ENCODE measurements at places on chromosomes 2 and 18. TPM values are rescaled to one million over a fixed set of nuclear protein-coding genes. Genes with fewer than 3 reads are reported as not detected.

CHRNG gene
- total RNA-seq = 3.5 TPM

GPR155 gene
- 17.3 TPM for total RNA-seq

ANKMY1 gene
- 11.1 TPM for total RNA-seq

STARD6 gene
- total RNA-seq = 0.53 TPM

GPR35 gene
- 0.63 TPM for total RNA-seq

RNF138 gene
- total RNA-seq = 35.4 TPM

MEMO1 gene
- total RNA-seq = 56.0 TPM

TNFAIP6 gene
- 34.1 TPM for total RNA-seq

CLASP1 gene
- 109 TPM for total RNA-seq

PCARE gene
- total RNA-seq = 0.16 TPM

MRPL33 gene
- 102 TPM for total RNA-seq

IL37 gene
- not detected for total RNA-seq

CWC22 gene
- 31.0 TPM for total RNA-seq

RGPD3 gene
- total RNA-seq = 1.6 TPM

ZNF385B gene
- 2.5 TPM for total RNA-seq

FOXD4L1 gene
- not detected for total RNA-seq

ALPI gene
- total RNA-seq = not detected

PDE11A gene
- total RNA-seq = 1.3 TPM

NCK2 gene
- 31.5 TPM for total RNA-seq

GCG gene
- not detected for total RNA-seq

IL1RN gene
- 6.7 TPM for total RNA-seq

DCDC2C gene
- total RNA-seq = 0.48 TPM

LYG2 gene
- total RNA-seq = not detected

CRYGD gene
- total RNA-seq = 0.95 TPM

TNFRSF11A gene
- 11.1 TPM for total RNA-seq

ITPRIPL1 gene
- 3.3 TPM for total RNA-seq

IGFBP5 gene
- 159 TPM for total RNA-seq

RGPD5 gene
- total RNA-seq = 125 TPM

KLHL14 gene
- 1.5 TPM for total RNA-seq

AMMECR1L gene
- total RNA-seq = 13.2 TPM

MZT2B gene
- total RNA-seq = 50.4 TPM

COL5A2 gene
- 964 TPM for total RNA-seq

M1AP gene
- 0.21 TPM for total RNA-seq

THADA gene
- 71.6 TPM for total RNA-seq

ICOS gene
- 0.21 TPM for total RNA-seq

SP9 gene
- not detected for total RNA-seq

RALBP1 gene
- total RNA-seq = 48.2 TPM

PXDN gene
- 256 TPM for total RNA-seq

KATNAL2 gene
- 4.4 TPM for total RNA-seq

RAB17 gene
- 1.7 TPM for total RNA-seq

ZBTB7C gene
- total RNA-seq = 8.6 TPM

CNDP1 gene
- total RNA-seq = 0.16 TPM

SPOPL gene
- 49.2 TPM for total RNA-seq

CCDC148 gene
- 5.3 TPM for total RNA-seq

KCMF1 gene
- 39.7 TPM for total RNA-seq

All from urinary bladder (tissue), 4 donors.